ENCODE measurements at places on chromosomes 6 and 20.

DNA sequence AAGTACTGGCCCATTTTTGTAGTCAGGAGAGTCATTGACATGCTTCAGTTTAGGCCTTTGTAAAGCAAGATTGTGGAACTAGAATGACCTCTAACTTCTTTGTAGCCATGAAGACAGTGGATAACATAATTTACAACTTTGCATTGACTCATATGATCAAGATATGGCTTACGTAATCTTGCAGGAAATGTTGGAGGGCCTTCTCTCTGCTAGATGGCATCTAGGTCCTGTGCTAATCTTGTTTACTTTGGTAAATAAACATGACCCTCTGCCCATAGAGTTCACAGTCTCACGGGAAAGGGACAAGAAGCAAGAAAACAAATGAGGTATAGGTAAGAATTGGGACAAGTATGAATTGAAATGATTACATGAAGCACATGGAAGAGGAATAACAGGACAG lies 355.2 kb upstream of the ARID1B start:
- peak; percentile 46 for DNase-seq

DNA sequence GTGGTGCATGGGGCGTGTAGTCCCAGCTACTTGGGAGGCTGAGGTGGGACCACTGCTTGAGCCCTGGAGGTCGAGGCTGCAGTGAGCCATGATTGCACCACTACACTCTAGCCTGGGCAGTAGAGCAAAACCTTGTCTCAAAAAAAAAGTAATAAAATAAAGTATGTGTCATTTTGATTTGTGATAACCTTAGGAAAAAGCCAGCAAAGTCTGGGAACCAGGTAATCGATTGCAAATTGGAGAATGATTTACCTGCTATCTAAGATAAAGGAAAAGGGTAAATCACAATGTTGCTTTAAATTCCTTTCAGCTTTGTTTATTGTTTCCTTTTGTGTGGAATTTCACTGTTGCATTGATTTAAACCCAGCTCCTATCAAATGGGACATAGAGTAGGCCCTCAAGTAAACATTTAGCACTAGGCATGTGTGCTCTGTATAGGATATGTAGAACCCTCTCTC lies 59.0 kb downstream of the SGK1 start:
- DNase-seq: no peak

DNA sequence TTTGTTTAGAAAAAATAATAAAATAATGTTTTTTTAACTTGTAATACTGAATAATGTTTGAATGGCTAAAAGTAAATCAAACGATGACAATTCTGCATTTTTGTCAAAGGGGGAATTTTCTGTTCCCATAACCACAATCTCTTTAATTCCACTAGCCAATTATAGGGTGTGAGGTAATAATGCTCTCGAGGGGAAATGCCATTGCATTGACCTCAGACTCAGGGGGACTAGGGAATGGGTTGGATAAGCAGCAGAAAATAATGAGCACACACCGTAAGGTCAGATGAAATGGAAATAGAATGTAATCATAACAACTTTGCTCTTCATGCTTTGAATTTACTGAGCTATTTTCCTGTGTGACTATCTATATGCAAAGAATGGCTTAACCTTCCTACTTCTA lies 584.7 kb downstream of the RFPL4B start:
- no peak for DNase-seq

- DNase-seq: no peak
Measured at GRCh38 chr20:3041854-3042409, 1.5 kb upstream of the GNRH2 start.

DNA sequence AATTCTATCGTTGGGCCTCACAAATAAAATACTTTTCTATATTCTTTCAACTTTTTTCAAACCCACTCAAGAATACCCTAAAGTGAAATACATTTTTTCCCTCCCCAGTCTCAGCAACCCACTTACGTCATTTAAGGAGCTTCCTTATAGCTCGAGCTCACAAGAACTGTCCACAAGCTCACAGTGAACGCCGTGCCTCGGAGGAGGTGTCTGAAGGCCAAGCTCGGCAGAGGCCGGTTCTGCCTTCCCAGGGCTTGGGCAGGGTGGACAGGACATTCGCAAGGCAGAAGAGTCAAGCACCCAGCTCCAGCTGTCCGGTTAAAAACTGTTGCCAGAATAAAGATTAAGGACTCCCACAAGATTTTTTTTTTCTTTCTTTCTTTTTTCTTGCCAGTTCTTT lies 802.3 kb downstream of the QKI start:
- DNase-seq: no peak

DNA sequence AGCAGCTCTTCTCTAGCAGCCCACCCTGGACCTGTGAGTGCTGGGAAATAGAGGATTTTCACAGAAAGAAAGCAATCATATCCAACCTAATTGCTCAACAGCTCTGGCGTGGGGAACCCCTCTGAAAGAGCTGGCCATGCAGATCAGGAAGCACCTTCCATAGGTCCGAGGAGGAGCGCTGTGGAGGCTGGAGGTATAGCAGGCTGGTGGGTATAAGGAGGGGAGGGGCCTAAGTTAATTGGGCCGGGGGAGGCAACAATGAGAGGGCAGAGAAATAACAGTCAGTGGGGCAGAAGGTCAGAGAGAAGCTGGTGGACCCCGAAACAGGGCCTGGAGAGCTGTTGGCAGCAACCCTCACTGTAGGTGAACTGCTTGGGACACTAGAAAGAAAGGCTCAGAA lies 40.8 kb downstream of the SNRNP48 start:
- no peak for DNase-seq

- peak; percentile 83 for DNase-seq
Measured at GRCh38 chr6:15504581-15505350, 158.1 kb downstream of the DTNBP1 start.

GRCh38 chr6:43367245-43367984 lies 2.0 kb downstream of the ZNF318 start:
- DNase-seq: no peak

GRCh38 chr6:28597217-28597835 lies 71.6 kb downstream of the GPX5 start:
- peak; percentile 58 for DNase-seq

DNA sequence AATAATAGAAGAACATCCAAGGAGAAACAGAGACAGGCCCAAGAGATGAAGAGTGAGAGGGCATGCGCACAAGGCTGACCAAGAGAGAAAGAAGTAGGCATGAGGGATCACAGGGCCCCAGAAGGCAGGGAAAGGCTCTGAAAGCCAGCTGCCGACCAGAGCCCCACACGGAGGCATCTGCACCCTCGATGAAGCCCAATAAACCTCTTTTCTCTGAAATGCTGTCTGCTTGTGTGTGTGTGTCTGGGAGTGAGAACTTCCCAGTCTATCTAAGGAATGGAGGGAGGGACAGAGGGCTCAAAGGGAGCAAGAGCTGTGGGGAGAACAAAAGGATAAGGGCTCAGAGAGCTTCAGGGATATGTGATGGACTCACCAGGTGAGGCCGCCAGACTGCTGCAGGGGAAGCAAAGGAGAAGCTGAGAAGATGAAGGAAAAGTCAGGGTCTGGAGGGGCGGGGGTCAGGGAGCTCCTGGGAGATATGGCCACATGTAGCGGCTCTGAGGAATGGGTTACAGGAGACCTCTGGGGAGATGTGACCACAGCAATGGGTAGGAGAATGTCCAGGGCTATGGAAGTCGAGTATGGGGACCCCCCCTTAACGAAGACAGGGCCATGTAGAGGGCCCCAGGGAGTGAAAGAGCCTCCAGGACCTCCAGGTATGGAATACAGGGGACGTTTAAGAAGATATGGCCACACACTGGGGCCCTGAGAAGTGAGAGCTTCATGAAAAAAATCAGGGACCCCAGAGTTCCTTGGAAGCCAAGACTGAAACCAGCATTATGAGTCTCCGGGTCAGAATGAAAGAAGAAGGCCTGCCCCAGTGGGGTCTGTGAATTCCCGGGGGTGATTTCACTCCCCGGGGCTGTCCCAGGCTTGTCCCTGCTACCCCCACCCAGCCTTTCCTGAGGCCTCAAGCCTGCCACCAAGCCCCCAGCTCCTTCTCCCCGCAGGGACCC lies 981 bp upstream of the TNF start:
- DNase-seq: no peak

- no peak for DNase-seq
Measured at GRCh38 chr6:52533491-52533890, 43.4 kb downstream of the TRAM2 start.

DNA sequence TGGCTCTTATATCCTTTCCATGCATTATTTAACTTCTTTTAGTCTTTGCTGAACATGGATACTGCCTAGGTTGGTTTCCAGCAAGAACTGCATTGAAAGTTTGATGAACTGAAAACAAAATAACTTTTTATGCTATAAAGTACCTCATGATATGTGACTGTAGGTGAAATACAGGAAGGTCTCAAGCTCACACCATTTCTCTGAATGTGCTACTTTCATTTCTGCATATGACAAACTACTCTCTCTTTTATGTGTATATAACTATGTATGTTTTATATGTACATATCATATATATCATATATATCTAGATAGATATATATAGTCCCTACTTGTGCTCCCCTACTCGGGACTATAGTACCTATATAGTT lies 65.9 kb downstream of the AIG1 start:
- DNase-seq: no peak

DNA sequence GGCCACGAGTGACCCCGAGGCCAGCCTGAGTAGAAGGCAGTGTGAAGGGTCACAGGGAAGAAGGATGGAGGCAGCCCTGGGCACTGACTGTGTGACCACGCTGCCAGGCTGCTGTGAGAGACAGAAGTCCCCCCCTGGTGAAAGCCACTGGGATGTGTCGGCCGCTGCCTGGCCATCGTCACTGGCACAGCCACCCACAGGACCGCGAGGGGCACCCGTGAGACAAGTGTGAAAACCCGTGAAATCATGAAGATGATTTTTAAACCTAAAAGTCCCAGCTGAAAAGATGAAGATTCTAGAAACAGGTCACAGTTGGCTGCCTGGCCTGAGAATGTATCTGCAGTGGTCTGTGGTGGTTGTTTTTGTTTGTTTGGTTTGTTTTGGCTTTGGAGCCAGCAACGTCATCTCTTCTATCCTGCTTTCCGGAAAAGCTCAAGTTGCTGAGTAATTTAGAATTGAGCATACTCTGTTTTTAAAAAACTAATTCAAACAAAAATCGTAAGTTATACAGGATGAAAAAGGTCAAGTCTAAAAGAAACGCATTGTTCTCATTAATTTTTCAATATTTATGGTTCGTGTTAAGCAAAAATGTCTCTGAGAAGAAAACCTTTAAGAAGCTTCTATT lies 94.7 kb downstream of the HUS1B start:
- no peak for DNase-seq

All from hepatocyte (in vitro differentiated cells).